ENCODE measurements at places on chromosomes 13 and 19. TPM values are rescaled to one million over a fixed set of nuclear protein-coding genes. Genes with fewer than 3 reads are reported as not detected.

The STARD13 gene
- total RNA-seq = 1.3 TPM

The GRWD1 gene
- total RNA-seq = 34.2 TPM

The ZNF536 gene
- total RNA-seq = 0.49 TPM

The HIF3A gene
- 5.1 TPM for total RNA-seq

The KCNN4 gene
- 6.5 TPM for total RNA-seq

The APOE gene
- 32.5 TPM for total RNA-seq

The NCR1 gene
- total RNA-seq = not detected

The ADGRE3 gene
- total RNA-seq = not detected

The SLC6A16 gene
- total RNA-seq = 0.13 TPM

The POGLUT2 gene
- total RNA-seq = 0.50 TPM

The SIGLEC11 gene
- total RNA-seq = not detected

The SMAD9 gene
- total RNA-seq = 0.88 TPM

The BCL3 gene
- 36.4 TPM for total RNA-seq

The ZNF534 gene
- not detected for total RNA-seq

The CGB1 gene
- total RNA-seq = not detected

GRCh38 chr13:67515895-67516294 is 285.8 kb upstream of the PCDH9 start:
- DNase-seq = no peak

DNA sequence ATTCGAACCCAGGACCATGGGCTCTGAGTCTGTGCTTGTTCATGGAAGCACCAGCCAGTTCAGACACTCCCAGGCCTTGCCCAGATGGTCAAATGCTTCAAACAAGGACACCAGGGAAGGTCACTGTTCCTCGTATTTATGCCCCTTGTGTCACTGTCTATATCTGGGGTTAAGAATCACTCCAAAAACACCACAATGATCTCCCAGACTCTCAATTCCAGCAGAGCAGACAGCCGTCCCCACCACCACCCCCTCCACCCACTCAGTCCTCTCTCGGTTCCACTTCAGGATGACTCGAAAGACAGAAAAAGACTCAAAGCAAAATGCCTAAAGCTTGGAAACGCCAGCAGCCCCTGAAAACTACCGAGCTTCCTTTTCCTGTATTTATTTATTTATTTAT is 79.0 kb downstream of the INSR start:
- no peak for DNase-seq

DNA sequence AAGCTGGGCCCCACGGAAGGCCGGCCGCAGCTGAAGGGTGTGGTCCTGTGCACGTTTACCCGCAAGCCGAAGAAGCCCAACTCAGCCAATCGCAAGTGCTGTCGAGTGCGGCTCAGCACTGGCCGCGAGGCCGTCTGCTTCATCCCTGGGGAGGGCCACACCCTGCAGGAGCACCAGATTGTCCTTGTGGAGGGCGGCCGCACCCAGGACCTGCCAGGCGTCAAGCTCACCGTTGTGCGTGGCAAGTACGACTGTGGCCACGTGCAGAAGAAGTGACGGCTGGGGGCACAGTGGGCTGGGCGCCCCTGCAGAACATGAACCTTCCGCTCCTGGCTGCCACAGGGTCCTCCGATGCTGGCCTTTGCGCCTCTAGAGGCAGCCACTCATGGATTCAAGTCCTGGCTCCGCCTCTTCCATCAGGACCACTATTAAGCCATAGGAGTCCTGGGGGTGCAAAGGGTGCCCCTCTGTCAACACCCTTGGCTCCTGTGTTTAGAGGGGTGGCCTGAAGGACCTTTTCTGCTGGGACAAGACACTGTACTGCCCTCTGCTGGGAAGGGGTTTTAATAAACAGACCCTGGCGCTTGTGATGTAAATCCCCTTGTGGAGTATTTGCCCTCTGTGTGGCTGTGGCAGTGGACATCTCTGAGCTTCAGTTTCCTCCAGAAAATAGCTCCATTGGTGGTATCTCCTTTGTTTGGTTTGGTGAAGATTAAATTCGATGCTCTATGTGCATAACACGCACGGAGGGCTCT is 1.9 kb downstream of the MRPS12 start:
- no peak for DNase-seq

DNA sequence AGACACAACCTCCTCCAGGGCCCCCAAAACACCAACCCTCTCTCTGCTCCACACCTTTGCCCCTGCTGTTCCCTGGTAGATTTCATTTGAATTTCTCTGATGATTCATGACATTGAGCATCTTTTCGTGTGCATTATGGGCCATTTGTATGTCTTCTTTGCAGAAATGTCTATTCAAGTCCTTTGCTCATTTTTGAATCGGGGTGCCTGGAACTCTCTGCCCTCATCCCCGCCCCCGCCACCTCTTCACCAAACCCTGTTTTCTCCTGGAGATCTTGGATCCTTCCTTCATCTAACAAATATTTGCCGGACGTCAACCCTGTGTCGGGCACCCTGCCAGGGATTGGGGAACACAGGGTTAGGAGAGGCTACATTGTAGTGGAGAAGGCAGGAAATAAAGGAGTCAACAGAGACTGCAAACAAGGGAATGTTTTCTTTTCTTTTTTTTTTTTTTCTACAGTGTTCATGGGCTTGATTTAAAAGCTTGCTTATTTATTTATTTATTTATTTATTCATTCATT is 25.5 kb upstream of the SLC1A5 start:
- no peak for DNase-seq

DNA sequence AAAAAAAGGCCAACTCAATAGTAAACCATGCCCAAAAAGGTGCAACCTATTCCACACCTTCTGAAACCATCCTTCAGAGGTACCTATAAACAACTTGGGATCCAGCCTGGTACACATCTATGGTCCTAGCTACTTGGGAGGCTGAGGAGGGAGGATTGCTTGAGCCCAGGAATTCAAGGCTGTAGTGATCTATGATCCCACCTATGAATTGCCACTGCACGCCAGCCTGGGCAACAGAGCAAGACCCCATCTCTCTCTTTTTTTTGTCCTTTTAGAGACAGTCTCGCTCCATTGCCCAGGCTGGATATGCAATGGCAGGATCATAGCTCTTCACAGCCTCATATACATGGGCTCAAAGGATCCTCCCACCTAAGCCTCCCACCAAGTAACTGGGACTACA is 26.0 kb downstream of the ZSWIM4 start:
- DNase-seq = no peak

DNA sequence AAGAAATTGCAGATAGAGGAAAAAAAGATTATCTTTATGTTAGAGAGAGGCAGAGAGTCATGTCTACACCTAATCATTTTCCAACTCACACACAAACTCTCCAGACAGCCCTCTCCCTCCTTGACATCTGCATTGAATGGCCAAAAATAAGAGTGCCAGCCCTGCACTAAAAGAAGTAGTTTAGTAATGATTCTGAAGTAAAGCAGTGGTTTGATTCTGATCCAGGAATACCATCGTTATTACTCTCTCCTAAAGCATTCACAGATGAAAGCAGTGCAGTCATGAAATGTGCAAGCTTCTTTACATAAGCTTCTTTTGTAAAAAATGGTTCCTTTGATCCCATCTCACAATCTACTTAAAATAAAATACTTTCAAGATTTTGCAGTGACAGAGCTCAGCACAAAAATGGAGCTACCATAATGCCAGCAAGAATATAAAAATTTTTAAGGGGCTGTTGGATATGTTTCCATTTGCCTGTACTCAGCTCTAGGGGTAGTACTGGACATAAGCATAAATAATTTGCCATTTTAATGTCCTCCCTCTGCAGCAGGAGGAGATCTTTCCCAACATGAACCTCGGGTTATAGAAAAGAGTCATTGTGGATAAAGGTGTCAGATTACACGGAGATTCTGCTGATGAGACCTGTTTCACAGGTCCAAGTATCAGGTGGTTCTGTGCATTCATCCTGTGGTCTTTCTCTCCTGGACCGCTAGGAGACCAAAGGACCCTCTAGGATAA is 406.3 kb downstream of the DCT start:
- no peak for DNase-seq

- DNase-seq = no peak
Observed at GRCh38 chr13:46374710-46375109, 12.3 kb downstream of the RUBCNL start.

DNA sequence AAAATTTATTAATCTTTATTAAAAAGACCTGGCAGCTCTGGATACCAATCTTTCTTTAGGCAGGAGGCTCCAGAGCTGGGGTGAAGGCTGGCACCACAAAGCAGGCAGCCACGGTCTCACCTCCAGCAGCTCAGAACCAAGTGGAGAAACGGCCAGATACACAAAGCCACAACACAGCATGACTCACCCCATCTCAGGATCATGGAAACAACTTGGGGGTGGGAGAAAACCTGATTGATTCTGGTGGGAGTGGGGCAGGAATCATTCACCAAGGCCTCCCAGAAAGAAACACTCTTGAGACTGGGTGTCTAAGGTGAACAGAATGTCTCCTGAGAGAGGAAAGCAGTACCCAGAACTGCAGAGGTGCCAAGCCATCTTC is 64.2 kb downstream of the CRYL1 start:
- no peak for DNase-seq

- DNase-seq = no peak
Observed at GRCh38 chr13:73842184-73842583, 292.0 kb downstream of the KLF12 start.

DNA sequence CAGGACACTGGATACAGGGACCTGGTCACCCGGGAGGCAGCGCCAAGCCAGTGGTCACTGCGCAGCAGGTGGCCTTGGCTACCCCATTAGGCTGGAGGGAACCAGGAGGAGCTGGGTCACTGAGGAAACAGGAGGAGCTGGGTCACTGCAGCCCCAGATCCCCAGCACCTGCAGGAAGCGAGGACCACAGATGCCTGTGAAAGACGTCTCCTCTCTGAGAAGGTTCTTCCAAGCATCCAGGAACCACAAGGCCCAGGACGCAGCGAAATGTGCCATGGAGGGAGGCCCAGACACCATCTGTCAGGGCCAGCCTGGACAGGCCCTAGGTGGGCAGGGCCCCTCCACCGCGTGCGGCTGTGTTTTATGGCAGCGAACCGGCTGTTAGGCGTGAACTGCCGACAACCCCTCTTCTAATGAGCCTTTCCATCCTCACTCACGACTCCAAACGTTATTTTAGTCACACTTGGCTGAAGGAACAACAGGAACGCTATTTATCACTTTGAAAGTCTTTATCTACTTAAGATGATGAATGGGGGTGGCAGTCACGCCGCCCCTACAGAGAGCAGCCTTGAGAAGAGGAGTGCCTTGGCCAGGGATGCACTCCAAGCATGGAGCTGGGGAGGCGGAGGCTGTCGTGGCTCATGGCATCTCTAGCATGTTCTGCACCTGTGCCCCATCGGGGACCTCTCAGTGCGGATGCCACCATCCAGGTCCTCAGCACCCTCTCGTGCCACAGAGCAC is 53.3 kb downstream of the CEBPG start:
- DNase-seq = no peak

- DNase-seq = no peak
Observed at GRCh38 chr19:10285393-10285792, 1.4 kb upstream of the ICAM4 start.

- no peak for DNase-seq
Observed at GRCh38 chr13:102954350-102954749, 108.5 kb downstream of the ERCC5 start.

DNA sequence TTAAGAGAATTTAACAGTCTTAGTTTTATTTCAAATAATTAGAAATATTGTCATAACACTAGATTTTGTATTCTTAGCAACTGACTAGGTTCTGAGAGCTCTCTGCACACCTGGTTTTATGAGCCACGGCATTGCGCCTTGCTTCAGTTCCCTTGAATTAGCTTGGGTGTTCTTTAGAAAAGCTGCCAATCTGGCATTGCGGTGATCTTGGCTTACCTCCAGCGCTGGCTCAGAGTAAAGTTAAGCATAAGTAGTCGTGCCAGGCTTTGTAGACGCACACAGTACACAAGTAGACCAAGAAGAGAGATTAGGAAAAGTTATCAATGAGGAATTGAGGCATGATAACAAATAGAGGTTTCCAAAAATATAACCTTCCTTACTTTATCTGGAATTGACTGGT is 45.7 kb downstream of the TPP2 start:
- no peak for DNase-seq

DNA sequence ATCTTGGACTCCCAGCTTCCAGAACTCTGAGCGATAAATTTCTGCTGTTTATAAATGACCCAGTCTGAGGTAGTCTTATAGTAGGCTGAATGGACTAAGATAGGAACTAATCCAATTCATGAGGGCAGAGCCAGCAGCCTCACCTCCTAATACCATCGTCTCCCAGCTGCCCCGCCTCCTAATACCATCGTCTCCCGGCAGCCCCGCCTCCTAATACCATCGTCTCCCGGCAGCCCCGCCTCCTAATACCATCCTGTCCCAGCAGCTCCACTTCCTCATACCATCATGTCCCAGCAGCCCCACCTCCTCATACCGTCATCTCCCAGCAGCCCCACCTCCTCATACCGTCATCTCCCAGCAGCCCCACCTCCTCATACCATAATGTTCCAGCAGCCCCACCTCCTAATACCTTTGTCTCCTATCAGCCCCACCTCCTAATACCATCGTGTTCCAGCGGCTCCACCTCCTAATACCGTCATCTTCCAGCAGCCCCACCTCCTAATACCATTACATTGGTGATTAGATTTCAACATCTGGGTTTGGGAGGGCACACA is 2.4 kb upstream of the ARGLU1 start:
- peak; percentile 16 for DNase-seq

GRCh38 chr19:33405553-33406461 is 32.3 kb downstream of the CEBPG start:
- no peak for DNase-seq

- DNase-seq = no peak
Observed at GRCh38 chr13:31267126-31267784, 67.5 kb downstream of the B3GLCT start.

DNA sequence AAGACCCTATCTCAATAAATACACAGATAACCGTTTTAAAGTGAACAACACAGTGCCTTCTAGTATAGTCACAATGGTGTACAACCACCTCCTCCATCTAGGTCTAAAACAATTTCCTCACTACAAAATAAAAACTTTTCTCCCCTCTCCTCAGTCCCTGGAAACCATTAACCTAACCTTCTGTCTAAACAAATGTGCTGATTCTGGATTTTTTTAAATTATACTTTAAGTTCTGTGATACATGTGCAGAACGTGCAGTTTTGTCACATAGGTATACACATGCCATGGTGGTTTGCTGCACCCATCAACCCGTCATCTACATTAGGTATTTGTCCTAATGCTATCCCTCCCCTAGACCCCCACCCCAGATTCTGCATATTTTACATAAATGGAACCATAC is 9.8 kb upstream of the ZBTB45 start:
- no peak for DNase-seq

DNA sequence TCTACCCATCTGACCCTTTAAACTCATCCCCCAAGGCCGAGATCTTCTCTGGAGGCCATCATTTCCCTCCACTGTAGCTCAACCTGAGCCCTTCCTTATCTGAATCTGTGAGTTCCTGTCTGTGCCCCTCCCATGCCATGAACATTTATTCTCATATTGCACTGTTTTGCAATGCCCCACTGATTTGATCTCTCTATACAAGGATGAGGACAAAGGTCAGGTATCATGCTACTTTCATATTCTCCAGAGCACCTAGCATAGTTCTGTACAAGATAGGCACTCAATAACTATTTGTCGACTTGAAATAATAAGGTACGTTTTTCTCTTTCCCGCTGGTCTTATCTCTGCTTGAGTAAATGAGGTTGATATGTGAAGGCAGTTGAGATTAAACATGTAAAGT is 135.5 kb downstream of the KLF5 start:
- DNase-seq = no peak

- no peak for DNase-seq
Observed at GRCh38 chr13:35354882-35355281, 121.6 kb downstream of the MAB21L1 start.

All from esophagus squamous epithelium (tissue), 5 donors.